GM12892 (cell line): ENCODE measurements at places on chromosomes 7 and 10.

DNA sequence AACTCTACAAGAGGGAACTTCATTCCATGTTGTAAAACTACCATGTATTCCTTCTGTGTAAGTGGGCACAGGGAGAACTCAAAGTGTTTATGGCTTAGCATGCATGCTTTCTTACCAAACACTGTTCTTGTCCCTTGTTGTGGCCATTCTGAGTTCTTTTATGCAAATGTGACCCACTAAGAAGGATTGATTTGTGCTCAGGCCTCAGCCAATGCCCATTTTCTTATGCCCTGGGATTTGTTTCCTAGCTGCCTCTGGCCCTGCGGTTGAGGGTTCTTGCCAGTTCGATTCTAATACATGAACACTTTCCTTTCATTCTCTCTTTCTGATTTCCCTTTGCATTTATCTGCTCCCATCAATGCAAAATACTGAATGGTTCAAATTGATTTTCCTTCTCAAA lies 316.7 kb downstream of the NRG3 start:
- no peak for DNase-seq

DNA sequence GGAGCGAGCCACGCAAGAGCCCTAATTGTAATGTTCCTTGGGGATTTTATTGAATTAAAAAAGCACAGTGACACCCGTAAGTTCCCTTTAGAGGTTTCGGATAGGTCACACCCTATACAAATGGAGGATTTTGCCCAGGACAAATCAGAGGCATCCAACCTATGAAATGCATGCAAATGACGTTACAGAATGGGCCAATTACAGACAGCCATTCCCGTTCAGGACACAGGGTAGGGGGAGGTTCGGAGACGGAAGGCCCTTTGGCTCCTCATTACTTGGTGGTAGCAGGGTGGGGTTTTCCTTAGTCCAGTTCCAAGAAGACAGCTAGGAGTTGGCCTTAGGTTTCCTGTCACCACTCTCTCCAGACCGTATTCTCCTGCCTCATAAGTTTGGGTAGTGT lies 754.1 kb downstream of the IPMK start:
- no peak for DNase-seq

DNA sequence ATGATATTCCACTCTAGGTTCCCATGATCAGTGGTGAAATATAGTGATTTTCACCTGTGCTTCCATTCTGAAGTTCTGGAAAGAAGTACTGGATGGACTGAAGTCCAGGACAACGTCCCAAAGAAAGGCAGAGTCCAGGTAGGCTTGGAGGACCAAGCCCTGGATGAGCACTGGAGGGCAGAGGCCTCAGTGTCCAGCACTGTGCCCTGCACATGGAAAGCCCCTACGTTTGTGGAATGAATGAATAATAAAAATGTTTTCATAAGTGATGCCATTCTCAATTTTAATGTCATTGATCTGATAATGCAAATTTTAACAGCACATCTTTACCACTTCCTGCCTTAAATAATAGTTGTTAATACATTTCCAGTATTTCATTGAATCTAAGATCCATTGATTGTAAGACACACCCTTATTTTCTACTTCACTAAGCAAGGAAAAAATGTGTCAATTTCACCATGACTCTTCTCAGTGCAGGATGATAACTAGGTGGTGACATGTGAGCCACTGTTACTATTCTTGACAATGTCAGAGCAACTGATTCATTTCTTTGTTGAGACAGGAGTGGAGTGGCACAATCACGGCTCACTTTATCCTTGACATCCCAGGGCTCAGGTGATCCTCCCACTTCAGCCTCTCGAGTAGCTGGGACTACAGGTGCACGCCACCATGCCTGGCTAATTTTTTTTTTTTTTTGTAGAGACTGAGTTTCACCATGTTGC lies 35.2 kb downstream of the ZNF783 start:
- DNase-seq, result no peak

- DNase-seq, result no peak
Measured at GRCh38 chr7:5492020-5492635, 68.5 kb upstream of the TNRC18 start.

GRCh38 chr7:92731335-92732063 lies 104.9 kb downstream of the CDK6 start:
- DNase-seq, result no peak

DNA sequence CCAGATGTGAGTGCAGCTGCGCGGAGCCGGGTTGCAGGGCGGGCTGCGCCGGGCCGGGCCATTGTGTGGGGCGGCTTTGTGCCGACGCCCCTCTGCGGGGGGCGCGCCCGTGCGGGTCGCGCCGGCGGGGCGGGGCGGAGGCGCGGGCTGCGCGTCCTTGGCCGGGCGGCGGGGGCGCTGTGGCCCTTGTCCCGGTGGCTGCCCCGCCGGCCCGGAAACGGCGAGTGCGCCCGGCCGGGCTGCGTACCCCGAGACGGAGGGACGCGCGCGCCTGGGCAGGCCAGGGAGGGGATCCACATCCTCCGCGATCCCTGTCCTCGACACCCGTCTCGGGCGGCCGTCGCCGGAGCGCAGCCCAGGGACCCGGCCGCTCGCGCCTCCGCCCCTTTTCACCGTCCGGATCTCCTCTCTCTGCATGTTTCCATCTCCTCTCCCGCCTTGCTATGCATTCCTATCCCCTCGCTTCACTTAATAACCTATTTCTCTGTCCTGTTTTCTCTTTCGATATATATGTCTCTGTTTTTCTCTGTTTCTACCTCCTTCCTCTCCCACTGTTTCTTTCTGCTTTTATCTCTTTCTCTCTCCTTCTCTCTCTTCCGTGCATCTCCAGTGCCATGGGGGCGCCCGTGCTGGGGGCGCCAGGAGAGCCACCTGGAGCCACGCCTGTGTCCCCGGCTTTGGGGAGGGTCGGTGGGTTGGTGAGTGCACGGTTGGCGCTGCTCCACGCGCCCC lies 765 bp downstream of the PFKFB3 start:
- DNase-seq, result peak; percentile 62

DNA sequence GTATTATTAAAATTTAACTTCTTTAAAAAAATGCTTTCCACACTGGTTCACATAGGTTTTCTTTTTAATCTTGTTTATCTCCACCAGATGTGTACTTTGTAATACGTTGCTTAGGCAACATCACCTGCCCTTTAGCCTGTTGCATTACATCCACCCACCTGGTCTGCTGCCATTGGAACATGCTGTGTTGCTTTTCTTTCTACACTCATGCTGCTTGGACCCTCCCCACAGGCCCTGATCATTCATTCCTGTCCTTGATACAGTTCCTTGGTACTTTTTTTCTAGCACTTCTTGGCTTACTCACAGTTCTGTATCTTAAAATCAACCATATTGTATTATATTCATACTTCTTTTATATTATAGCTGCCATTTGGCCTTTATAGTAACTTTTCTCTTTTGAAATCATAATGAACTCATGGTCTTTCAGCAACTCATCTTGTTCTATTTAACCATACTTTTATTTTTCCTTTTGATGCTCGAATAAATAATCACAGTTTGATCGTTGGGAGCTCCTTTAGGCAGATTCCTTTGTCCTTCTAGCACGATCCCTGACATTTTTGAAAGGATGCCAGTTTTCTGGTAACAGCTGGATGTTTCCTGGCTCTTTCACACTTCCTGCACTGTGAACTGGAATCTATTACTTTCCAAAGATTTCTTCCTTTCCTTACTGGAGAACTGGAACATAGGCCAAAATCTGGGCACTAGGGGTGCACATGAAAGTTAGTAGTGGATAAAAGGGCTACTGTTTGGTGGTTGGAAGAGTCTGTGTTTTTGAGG lies 125.1 kb downstream of the CDK14 start:
- DNase-seq, result no peak

- no peak for DNase-seq
Measured at GRCh38 chr10:27457966-27458365, 46.1 kb upstream of the RAB18 start.

DNA sequence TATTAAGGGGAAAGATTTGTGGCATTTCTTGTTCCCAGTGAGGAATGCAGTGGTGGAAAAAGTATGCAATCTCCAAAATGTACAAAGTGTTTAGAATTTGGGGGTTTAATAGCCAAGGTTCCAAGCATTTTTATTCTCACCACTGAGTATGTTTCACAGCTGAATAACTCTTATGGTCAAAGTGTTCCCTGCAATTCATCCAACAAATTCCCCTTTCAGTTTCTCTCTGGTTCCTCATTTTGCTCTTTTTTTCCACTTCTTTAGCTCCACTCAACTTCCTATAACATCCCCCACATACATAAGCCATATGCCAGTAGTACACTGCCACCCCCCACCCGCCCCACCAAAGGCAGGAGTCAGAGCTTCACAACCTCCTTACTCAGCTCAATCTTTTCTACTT lies 4.6 kb downstream of the HECW1 start:
- no peak for DNase-seq

- no peak for DNase-seq
Measured at GRCh38 chr10:31317652-31318381, 1.2 kb upstream of the ZEB1 start.

DNA sequence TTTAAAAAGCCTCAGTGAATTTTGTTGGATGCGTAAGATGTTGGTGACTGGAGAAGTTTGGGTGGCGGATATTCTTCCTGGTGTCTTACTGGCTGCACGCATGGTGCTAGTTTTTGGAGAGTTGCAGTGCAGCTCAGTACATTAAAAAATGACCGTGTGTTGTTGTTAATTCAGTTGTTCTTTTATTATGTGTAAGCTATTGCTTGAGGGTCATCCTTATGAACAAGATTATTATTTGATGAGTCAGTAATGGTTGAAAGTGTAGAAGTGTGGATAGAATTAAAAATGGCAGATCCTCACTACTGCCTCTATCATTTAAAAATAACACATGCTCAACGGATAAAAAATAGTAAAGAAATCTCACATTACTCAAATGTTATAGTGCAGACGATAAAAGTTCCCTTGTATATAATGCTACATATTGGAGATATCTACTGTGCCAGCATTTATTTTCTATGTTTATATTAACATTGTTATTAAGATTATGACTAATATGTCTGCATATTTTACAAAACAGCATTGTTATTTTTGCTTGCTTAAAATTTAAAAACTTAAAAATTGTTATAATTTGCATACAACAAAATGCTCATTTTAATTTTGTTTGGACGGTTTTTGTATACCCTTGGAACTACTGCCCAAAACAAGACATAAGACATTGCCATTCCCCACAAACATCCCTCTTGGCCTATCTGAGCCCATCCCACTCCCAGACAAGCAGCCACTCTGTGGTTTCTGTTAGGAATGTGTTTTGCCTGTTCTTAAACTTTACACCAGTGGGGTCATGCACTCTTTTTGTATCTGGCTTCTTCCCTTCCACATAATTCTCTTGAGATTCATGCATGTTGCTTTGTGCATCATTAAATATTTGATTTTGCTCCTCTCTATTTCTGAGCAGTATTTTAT lies 142.0 kb downstream of the DOCK1 start:
- DNase-seq, result no peak

- no peak for DNase-seq
Measured at GRCh38 chr7:100400656-100401055, 27.4 kb downstream of the PILRA start.

DNA sequence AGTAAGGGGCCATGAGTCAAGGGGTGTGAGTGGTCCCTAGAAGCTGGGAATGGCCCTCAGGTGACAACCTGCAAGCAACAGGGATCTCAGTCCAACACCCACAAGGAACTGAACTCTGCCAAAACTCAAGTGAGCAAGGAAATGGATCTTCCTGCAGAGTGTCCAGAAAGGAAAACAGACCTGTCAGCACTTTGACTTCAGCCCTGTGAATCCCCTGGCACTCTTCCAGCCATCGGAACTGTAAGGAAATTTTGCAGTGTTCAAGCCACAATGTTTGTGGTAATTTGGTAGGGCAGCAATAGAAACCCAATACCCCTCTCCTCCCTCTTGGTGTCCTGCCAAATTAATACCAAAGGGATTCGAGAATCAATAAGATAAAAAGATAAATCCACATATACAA lies 6.9 kb downstream of the LYZL1 start:
- DNase-seq, result no peak

DNA sequence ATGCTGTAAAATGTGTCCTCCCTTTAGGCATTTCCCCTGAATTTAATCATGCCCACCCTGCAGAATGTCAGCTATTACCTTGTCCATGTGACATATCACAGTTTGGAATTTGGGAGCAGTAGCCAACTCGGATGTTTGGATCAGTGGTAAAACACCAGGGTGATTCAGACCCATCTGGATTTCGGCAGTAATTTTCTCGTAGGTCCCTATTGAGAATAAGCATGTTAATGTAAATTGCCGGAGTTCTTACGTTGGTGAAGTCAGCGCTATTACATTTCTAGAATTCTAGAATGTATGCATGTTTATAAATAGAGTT lies 44.1 kb downstream of the HGF start:
- DNase-seq, result no peak

- DNase-seq, result peak; percentile 25
Measured at GRCh38 chr10:15370212-15370855, 755 bp downstream of the FAM171A1 start.

DNA sequence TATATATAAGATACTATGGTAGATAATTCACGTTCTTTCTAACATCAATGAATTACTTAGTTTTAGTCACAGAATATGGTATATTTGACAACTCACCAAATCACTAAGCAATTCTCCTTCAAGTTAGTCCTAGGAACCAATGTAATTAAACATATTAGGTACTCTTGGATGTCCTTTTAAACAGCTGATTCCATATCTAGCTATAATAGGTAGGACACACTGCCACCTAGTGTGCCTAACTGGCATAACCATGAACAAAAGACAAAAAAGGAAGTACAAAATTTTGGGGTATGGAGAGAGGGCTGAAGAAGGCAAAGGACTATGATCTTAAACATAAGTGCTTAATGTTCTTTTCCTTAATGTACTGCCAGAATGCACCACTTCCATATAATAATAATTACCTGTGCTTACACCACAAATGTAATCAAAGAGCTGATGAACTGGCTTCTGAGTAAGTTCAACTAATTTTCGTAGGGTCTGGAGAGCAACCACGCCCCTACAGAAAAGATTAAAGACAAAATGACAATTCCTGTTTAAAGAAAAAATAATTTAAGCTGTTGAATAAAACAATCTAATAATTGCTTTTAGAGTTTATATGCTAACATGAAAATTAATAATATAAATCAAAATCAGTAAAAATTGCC lies 28.7 kb downstream of the PNPLA8 start:
- no peak for DNase-seq

DNA sequence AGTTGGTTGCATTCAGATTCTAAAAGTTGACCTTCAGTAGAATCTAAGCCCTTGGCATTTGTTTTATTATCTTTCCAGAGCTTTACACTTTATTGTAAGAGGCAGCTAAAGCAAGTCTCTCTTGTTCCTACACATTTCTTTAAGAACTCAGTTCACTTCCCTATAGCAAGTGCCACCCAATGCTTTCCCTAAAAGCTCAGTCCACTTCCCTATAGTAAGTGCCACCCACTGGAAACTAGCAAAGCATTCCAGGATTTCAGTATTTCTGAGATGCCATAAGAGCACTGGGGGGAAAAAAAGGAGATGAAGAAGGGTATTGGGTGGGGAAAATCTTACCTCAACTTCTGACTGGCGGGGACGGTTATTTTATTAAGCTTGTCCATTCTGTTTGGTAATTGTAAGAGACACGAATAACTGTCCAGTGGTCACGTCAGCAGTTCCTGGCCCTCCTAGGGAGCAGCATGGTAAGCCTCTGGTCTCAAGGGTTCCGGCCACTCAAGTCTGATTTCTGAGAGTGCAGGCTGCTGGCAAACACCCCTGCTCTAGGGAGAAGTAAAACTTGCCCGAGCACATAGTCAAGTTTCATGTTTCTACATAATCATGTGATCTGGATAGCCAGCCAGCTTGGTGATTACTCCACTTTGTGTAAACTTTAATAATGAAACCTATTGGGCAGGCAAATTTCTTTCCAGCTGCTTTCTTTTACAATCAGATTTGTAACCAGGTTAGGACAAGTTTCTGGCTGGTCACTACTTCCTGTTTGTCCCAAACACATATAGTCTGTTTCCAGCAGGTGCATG lies at the start of gene BLNK:
Gene BLNK, minus strand, starts transcription at position 554 of the 800 bp plus-strand sequence. Its CDS starts 171 bp downstream, at position 383.
- peak; percentile 27 for DNase-seq

- no peak for DNase-seq
Measured at GRCh38 chr10:74543276-74543675, 283.1 kb upstream of the KAT6B start.
